ENCODE measurements at places on chromosomes 11 and 22.

DNA sequence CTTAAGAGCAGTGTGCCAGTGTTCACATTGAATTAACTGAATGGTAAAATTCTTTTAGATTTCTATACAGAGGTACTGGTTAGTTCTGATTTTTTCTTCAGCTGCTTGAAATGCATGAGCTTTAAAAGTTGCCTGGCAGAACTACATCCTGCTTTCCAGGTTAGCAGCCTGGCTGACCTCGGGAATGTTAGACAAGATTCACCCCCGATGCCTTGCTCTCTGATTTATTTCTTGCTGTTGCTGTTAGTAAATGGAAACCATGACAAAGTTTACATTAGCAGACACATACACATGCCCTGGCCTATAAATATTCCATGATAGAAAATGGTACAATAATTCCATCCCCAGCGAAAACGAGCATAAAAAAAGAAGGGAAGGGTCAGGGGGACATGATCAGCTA lies 47.0 kb downstream of the WT1 start:
- H3K27me3 ChIP-seq, result no peaks in the 10 kb centered on the region
- DNase-seq, result no peak

GRCh38 chr22:45452565-45453379 lies 39.3 kb downstream of the RIBC2 start:
- no peaks in the 10 kb centered on the region for H3K36me3 ChIP-seq
- H3K27ac ChIP-seq, result peak overlapping the region; percentile 68
- H3K4me1 ChIP-seq, result no peaks in the 10 kb centered on the region
- no peak for DNase-seq
- H3K4me3 ChIP-seq, result no peak overlapping the region

- H3K4me3 ChIP-seq, result no peak overlapping the region
- H3K27ac ChIP-seq, result no peak overlapping the region
- H3K27me3 ChIP-seq, result no peaks in the 10 kb centered on the region
Observed at GRCh38 chr11:11520231-11521015, 101.4 kb downstream of the GALNT18 start.

DNA sequence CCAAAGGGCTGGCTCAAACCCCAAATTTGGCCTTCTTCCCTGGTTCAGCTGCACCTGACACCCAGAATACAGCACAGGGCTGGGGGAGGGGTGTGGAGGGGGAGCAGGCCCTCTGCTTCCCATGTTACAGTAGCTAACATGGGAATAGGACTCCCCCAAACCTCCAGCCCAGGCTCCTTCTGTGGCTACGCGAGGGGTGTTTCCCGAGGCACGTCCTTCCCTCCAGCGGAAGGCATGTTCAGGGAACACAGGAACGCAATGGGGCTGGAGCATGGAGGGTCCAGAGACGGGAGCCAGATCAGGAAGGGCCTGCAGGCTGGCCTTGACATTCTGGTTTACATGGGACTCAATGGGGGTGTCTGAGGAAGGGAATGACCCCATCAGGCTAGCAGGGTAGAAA lies 11.8 kb upstream of the IGLL1 start:
- no peak overlapping the region for H3K4me3 ChIP-seq
- no peaks in the 10 kb centered on the region for H3K27me3 ChIP-seq
- DNase-seq, result no peak
- H3K4me1 ChIP-seq, result no peaks in the 10 kb centered on the region

GRCh38 chr11:46537121-46537520 lies 56.7 kb downstream of the AMBRA1 start:
- no peaks in the 10 kb centered on the region for H3K4me1 ChIP-seq
- H3K4me3 ChIP-seq, result no peak overlapping the region
- DNase-seq, result no peak
- H3K27me3 ChIP-seq, result no peaks in the 10 kb centered on the region
- H3K36me3 ChIP-seq, result peaks cover 13% of the 10 kb centered on the region

- H3K36me3 ChIP-seq, result no peaks in the 10 kb centered on the region
- no peaks in the 10 kb centered on the region for H3K4me1 ChIP-seq
- DNase-seq, result no peak
- H3K27ac ChIP-seq, result no peak overlapping the region
Observed at GRCh38 chr11:91124363-91124762, 901.5 kb upstream of the CHORDC1 start.

DNA sequence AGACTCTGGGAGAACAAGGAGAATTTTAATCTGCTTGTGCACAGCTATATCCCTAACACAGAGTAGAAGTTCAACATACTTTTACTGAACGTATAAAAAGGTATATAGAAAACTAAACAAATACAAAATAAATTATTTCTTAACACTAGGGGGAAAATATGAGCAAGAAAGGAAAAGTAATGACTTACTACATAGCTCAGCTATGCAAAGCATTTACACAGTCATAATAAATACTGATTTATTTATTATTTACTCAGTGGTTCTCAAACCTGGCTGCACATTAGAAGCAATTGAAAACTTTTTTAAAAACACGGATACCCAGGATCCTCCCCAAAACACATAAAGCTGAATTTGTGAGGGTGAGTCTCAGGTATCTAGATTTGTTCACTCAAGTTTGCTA lies 182.5 kb downstream of the TTC28 start:
- H3K27me3 ChIP-seq, result no peaks in the 10 kb centered on the region
- DNase-seq, result no peak

GRCh38 chr11:93869830-93870229 lies 19.4 kb upstream of the VSTM5 start:
- H3K4me3 ChIP-seq, result no peak overlapping the region
- no peaks in the 10 kb centered on the region for H3K36me3 ChIP-seq
- H3K4me1 ChIP-seq, result no peaks in the 10 kb centered on the region
- DNase-seq, result no peak
- H3K27me3 ChIP-seq, result no peaks in the 10 kb centered on the region

- H3K27me3 ChIP-seq, result peaks cover 15% of the 10 kb centered on the region
- no peak overlapping the region for H3K4me3 ChIP-seq
- H3K27ac ChIP-seq, result no peak overlapping the region
- DNase-seq, result no peak
Observed at GRCh38 chr11:72553706-72554105, 119.4 kb upstream of the CLPB start.

- H3K36me3 ChIP-seq, result no peaks in the 10 kb centered on the region
- no peaks in the 10 kb centered on the region for H3K27me3 ChIP-seq
- no peak for DNase-seq
- H3K4me1 ChIP-seq, result no peaks in the 10 kb centered on the region
- no peak overlapping the region for H3K4me3 ChIP-seq
Observed at GRCh38 chr11:96194581-96195374, 148.2 kb downstream of the MAML2 start.

DNA sequence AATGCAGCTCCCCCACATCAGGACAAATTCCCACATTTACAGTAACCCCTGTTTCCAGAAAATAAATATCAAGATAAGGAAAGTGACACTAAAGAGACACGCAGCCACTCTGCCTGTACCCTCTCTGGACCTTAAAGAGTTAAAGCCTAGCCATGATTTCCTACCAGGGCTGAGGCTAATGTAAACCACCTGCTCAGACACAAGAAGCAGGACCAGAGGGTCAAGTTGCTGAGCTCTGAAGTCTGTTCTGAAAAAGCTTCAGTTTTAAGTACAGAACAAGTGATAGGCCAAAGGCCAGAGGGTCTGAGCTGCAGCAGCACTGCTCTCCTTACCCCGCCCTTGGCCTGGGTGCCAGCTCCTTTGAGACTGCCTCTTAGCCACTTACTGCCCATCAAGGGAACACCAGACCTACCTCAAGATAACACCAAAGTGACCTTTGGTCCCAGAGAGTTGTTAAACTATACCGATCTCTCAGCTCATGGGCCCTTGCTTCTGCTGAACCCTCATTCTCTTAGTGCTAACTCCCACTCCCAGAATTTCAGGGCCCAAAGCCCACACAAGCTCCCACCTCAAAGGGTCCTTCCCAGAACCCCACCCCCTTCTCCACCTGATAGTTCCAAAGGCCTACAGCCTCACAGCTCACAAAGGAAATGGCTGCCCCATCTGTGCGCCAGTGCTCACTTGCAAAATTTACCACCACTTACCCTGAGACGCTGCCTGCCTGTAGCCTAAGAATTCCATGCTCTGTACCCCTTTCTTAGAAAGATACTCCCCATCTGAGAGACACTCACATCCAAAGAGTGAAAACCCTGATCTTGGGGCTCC lies 40.5 kb downstream of the IL18BP start:
- no peak for DNase-seq
- H3K36me3 ChIP-seq, result peaks cover 4% of the 10 kb centered on the region
- H3K4me1 ChIP-seq, result peaks cover 43% of the 10 kb centered on the region
- peak overlapping the region; percentile 60 for H3K4me3 ChIP-seq

DNA sequence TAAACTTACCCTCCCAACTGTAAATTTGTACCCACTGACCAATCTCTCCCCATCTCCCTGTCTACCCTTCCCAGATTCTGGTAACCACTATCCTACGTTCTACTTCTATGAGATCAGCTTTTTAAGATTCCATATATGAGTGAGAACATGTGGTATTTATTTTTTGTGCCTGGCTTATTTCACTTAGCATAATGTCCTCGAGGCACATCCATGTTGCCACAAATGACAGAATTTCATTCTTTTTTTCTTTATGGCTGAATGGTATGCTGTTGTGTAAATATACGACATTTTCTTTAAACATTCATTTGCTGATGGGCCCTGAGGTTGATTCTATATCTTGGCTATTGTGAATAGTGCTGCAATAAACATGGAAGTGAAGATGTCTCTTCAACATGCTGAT lies 74.7 kb upstream of the RRM1 start:
- H3K4me1 ChIP-seq, result peaks cover 5% of the 10 kb centered on the region
- H3K4me3 ChIP-seq, result no peak overlapping the region
- no peaks in the 10 kb centered on the region for H3K36me3 ChIP-seq
- DNase-seq, result no peak
- H3K27ac ChIP-seq, result no peak overlapping the region

- peak overlapping the region; percentile 100 for H3K4me3 ChIP-seq
- no peaks in the 10 kb centered on the region for H3K36me3 ChIP-seq
- no peaks in the 10 kb centered on the region for H3K27me3 ChIP-seq
- no peak for DNase-seq
- H3K4me1 ChIP-seq, result peaks cover 56% of the 10 kb centered on the region
Observed at GRCh38 chr22:41092847-41093411, 537 bp downstream of the EP300 start.

Measured in esophagus squamous epithelium (tissue), 5 donors.